ENCODE measurements at places on chromosomes 12 and 14.

GRCh38 chr12:62379026-62379722 lies 87.5 kb upstream of the MON2 start:
- no peak overlapping the region for H3K4me3 ChIP-seq
- DNase-seq: no peak
- no peaks in the 10 kb centered on the region for H3K4me1 ChIP-seq
- no peaks in the 10 kb centered on the region for H3K27me3 ChIP-seq
- no peak overlapping the region for H3K27ac ChIP-seq

DNA sequence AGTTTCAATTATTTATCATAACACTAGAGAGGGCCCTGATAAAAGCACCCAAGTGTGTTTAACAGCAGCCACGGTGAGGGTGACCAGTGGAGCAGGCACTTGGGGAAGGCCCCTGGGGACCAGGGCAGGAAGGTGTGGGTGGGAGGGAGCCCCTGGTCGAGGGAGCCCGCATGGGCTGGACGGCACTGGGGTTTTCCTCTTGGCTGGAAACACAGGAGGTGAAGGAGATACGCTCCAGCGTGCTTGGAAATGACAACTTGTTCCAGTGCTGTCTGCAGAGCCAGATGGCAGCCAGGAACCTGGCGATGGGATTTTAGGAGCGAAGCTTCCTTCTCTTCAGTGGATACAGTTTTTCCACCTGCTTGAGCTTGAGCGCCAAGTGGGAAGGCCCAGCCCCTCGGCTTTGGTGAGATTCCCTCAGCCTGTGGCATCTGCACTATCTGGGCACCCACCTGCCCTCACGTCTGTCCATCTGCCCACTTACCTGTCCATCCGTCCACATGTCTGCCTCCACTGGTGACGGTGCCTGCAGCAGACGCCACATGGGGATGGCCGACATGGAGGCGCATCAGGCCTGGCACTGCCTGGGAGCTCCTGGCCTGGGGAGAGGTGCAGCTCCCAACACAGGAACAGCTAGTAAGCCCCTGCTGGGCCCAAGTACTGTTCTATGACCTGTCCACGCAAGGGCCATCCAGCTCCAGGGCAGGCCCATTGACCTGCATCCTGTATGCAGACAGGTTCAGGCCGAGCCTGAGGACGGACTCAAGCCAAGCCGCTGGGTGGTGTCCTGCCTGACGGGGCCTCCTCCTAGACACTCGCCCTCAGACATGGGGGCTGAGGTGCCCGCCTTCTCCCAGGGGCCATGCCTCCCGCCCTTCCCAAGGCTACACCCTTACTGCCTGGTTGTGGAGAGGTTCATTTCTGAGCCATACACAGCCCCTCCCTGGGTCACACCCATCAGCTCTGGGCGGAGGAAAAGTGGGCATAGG lies 192.2 kb upstream of the C14orf180 start:
- no peaks in the 10 kb centered on the region for H3K27me3 ChIP-seq
- DNase-seq: no peak
- H3K4me3 ChIP-seq: no peak overlapping the region
- 0 out of 2 replicates have a peak, but pooled peaks cover 2% of the 10 kb centered on the region for H3K4me1 ChIP-seq
- no peaks in the 10 kb centered on the region for H3K36me3 ChIP-seq
- H3K27ac ChIP-seq: no peak overlapping the region

DNA sequence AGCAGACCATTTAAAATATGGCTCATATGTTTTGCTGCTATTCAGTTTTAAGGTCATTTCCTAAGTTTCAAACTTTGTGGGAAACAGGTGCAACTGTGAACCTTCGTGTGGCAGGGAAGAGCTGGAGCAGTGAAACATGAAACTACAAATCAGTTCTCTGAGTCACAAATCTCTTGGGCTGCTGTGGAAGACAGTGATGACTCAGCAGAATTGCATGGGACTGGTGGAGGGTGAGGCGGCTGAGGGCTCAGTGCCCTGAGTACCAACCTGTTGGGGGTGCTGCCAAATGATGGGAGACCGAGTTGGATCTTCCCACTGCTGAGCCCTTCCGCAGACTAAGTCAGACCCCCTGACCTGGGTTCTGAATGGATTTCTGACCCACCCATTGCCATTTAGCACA lies 8.4 kb upstream of the CALM1 start:
- no peak overlapping the region for H3K4me3 ChIP-seq
- H3K27me3 ChIP-seq: no peaks in the 10 kb centered on the region
- H3K4me1 ChIP-seq: no peaks in the 10 kb centered on the region
- no peaks in the 10 kb centered on the region for H3K36me3 ChIP-seq

GRCh38 chr12:29320295-29321085 lies 60.5 kb downstream of the ERGIC2 start:
- DNase-seq: no peak
- H3K27ac ChIP-seq: no peak overlapping the region
- H3K4me1 ChIP-seq: no peaks in the 10 kb centered on the region
- H3K4me3 ChIP-seq: no peak overlapping the region

DNA sequence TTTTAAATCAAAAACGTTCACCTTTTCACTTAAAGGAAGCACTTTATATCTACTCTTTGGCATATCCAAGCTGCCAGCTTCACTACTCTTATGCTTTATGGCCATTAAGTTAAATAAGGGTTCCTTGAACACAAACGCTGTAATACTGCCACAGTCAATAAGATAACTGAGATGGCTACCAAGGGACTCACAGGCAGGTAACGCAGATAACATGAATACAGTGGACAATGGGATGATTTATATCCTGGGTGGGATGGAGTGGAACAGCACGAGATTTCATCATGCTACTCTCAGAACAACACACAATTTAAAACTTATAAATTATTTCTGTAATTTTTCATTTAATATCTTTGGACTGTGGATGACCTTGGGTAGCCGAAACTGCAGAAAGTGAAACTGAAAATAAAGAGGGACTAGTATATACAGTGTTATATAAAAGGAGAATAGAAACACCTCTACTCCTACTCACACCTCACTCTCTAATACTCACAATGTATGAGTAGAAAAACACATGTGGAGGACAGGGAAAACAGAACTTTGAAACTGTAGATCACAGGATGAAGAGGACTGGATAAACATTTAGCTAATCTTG lies 367.3 kb downstream of the C12orf50 start:
- H3K4me1 ChIP-seq: no peaks in the 10 kb centered on the region
- DNase-seq: no peak
- no peaks in the 10 kb centered on the region for H3K36me3 ChIP-seq
- no peak overlapping the region for H3K27ac ChIP-seq
- no peaks in the 10 kb centered on the region for H3K27me3 ChIP-seq

GRCh38 chr12:120259418-120260202 lies 5.9 kb downstream of the PXN start:
- 0 out of 2 replicates have a peak, but pooled peaks cover 3% of the 10 kb centered on the region for H3K36me3 ChIP-seq
- H3K27ac ChIP-seq: no peak overlapping the region
- no peaks in the 10 kb centered on the region for H3K27me3 ChIP-seq
- no peak overlapping the region for H3K4me3 ChIP-seq
- DNase-seq: no peak

GRCh38 chr14:101504096-101504948 lies 57.0 kb upstream of the DIO3 start:
- no peak overlapping the region for H3K4me3 ChIP-seq
- H3K27me3 ChIP-seq: no peaks in the 10 kb centered on the region
- no peaks in the 10 kb centered on the region for H3K4me1 ChIP-seq
- no peak overlapping the region for H3K27ac ChIP-seq
- no peaks in the 10 kb centered on the region for H3K36me3 ChIP-seq

DNA sequence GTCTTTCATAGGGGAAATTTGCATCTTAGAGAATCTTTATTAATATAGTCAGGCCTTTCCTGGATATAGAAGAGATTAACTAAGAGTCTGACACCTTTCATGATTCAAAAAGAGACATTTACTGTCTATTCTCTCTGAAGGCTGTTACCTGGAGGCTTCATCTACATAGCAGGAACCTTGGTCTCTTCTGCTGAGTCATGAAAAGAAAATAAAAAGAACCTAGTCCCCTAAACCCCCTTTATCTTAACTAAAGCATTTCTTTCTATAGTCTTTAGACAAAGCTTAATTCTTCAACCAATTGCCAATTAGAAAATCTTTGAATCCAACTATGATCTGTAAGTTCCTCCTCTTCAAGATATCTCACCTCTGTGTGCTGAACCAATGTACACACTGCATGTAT lies 33.1 kb downstream of the RPS29 start:
- no peak for DNase-seq
- no peaks in the 10 kb centered on the region for H3K27me3 ChIP-seq
- no peak overlapping the region for H3K4me3 ChIP-seq

DNA sequence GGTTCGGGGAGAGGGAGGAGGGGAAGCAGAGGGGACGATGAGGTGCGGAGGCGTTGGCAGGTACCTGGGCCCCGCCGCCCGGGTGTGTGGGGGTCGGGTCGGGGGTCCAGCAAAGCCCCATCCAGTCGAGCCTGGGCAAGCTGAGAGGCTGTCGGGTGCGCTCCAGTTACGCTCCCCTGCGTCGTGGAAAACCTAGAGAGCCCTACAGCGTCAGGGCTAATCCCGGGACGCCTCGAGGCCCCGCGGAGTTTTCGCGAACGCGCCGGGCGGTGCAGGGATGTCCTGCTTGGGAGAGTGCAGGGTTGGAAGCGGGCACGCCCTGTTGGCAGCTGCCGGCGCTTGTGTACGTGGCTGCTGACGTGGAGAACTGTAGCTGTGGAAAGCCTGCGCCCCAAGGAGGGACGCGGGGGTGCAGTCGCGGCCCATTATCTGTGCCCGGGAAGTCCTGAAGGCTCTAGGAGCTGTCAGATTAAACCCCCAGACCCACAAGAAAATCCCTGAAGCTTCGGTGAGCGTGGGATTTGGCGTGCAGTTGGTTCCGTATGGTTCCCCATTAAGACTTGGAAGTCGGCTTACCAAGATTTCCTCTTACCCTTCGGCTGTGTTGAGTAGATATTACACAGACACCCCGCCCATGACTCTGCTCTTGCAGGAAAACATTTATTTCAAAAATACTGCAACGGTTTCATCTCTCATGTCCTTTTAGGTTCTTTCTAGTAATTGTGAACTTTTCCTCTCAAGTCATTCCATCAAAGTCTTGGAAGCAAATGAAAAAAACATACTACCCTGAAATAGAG lies 11.3 kb upstream of the SLC38A2 start:
- H3K4me3 ChIP-seq: peak overlapping the region; percentile 59
- H3K36me3 ChIP-seq: no peaks in the 10 kb centered on the region
- H3K27me3 ChIP-seq: no peaks in the 10 kb centered on the region
- DNase-seq: no peak
- peaks cover 3% of the 10 kb centered on the region for H3K4me1 ChIP-seq
- H3K27ac ChIP-seq: no peak overlapping the region

DNA sequence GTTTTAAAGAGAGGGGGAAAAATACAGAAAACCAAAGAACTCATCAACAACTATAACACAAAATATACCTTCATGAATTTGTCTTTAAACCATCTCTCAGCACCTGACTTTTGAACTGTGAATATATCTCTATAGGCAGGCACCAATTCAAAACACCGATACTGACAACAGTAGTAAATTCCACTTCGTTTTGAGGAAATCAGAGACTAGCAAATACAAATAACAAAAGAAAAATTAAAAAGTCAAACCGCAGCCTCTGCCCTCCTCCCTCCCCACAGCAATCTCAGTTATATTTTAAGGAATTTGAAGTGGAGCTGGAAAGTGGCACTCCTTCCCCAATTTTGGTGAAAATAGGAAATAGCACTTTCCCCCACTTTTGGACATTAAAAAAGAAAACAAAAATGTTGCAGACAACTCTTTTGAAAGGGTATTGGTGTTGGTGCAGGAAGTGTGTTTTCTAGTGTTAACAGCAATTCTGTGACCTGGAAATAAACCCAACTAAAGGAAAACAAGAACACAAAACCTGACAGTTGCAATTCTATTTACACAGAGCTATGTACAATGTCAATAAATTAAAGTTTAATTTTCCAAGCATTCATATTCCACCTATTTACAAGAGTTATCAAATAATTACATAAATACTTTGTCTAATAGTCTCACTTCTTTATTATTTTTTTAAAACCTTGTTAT lies 13.5 kb downstream of the TBX3 start:
- H3K27me3 ChIP-seq: peaks cover 76% of the 10 kb centered on the region
- H3K4me1 ChIP-seq: peaks cover 11% of the 10 kb centered on the region
- no peak overlapping the region for H3K4me3 ChIP-seq
- no peak overlapping the region for H3K27ac ChIP-seq
- no peak for DNase-seq

Data from iPS DF 6.9 (cell line).